ENCODE measurements at places on chromosomes 4 and X.
A peak's percentile ranks its signal among the peaks of the same experiment; 100 is the strongest.

DNA sequence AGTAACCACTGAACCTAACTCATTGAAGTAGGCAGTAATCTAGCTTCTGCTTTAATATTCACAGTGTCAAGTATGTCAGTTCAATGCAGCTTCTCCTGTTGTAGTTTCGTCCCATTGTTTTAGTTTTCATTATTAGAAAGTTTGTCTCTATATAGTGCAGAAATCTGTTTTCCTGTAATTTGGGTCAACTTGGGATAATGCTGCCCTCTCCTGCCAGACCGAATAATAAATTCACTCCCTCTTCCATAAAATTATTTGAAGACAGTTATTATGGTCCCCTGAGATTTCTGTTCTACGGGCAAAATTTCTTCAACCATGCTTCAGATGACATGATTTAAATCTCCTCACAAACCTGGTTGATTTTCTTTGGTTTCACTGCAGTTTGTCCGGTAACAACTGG lies 4.6 kb upstream of the LUZP4 start:
- no peak for DNase-seq

GRCh38 chrX:150966235-150966634 lies 16.9 kb upstream of the HMGB3 start:
- no peak for DNase-seq

GRCh38 chrX:136055651-136056221 lies 70.5 kb downstream of the SLC9A6 start:
- no peak for DNase-seq

- no peak for DNase-seq
Observed at GRCh38 chr4:1049591-1049905, 38.1 kb downstream of the FGFRL1 start.

- peak; percentile 64 for DNase-seq
Observed at GRCh38 chr4:177441803-177442622, at the start of gene AGA. TSS of gene AGA (minus strand) at chr4:177442437. CDS start at chr4:177442375, 62 bp downstream.

GRCh38 chr4:7041801-7042502 lies 1.2 kb upstream of the TADA2B start:
- peak; percentile 53 for DNase-seq

GRCh38 chr4:142474398-142475087 lies 371.6 kb downstream of the INPP4B start:
- DNase-seq, result peak; percentile 93

- DNase-seq, result no peak
Observed at GRCh38 chr4:25911356-25911755, 2.7 kb upstream of the SMIM20 start.

DNA sequence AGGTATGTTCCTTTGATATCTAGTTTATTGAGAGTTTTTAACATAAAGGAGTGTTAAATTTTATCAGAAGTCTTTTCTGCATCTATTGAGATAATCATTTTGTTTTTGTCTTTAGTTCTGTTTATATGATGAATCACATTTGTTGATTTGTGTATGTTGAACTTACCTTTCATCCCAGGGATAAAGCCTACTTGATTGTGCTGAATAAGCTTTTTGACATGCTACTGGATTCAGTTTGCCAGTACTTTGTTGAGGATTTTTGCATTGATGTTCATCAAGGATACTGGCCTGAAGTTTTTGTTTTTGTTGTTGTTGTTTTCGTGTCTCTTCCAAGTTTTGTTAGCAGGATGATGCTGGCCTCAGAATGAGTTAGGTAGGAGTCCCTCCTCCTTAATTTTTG lies 10.8 kb upstream of the AFM start:
- DNase-seq, result no peak

DNA sequence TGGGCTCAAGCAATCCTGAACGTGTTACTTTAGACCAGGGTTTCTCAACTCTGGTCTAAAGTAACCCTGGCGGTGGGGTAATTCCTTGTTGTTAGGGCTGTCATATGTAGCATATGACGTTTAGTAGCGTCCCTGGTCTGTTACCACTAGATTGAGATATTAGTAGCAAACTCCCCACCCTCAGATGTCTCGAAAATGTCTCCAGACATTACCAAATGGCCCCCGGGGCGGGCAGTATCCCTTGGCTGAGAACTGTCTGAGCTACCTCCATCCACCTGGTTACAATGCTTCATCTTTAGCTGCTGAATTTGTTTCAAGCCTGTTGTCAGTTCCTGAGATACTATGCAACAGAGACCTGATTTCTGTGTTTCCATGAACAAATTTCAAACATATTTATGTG lies 56.7 kb downstream of the CLDN34 start:
- DNase-seq, result no peak

GRCh38 chr4:12897954-12898353 lies 586.2 kb downstream of the RAB28 start:
- DNase-seq, result no peak

GRCh38 chr4:47145630-47146029 lies 114.3 kb downstream of the GABRB1 start:
- DNase-seq, result no peak

DNA sequence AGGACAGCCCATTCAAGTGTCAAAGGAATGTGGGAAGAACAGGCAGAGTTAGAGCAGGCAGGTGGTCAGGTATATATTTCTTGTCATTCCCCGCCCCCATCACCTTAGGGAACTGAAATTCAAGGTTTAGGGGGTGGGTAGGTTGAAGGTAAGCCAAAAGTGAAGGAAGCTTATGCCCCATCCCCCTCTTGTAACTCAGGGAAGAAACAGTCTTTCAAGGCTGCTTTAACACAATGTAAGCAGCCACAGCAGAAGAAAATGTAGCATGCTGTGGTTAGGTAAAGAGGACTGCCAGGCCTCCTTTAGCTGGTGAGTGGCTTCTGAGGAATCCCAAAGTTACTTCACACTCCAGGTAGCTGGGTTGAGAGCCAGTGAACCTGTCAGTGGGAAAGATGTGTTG lies 122.3 kb downstream of the RS1 start:
- DNase-seq, result no peak

- no peak for DNase-seq
Observed at GRCh38 chr4:185566425-185566824, 31.1 kb upstream of the PDLIM3 start.

- no peak for DNase-seq
Observed at GRCh38 chrX:38882894-38883626, 81.8 kb downstream of the MID1IP1 start.
